ENCODE measurements at places on chromosomes 16 and 17. TPM values are rescaled to one million over a fixed set of nuclear protein-coding genes. Genes with fewer than 3 reads are reported as not detected.

DNA sequence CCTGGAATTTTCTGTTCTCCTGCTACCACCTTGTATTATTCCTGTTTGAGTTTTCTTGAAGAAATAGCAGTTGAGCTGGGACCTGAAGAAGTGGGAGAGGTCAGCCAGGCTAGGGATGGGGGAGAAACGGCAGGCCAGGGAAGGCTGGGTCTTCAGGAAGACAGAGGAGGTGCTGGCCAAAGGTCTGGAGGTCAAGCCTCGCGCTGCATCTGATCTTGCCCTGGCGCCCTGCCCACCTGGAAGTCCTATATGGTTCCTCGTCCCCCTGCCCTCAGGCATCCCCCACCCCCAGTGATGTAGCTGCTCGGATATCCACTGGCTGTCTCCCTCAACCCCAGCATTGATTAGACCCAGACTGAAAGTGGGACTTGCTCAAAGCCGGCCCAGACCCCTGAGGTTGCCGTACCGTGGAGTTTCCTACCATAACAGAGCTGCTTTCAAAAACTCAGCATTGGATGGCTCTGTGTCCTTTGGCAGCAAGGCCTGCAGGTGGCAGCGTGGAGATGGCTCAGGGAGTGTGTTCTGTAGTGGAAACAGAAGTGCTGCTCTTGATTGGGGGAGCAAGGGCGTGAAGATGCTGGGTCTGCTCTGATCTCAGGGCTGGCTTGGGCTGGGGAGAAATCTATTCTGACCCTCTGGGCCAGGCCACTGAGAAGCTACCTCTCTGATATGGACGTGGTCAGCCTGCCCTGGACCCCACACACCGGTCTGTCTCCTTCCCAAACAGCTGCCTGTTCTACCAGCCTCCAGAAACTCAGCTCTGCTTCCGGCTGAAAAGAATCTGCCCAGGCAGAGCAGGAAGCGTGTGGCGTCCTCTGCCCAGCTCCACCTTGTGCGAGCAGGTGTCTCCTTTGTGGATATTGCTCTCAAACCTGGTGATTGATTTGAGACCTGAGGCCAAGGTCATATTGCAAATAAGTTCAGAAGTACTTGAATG lies 107.0 kb upstream of the CACNG5 start:
- no peaks in the 10 kb centered on the region for H3K27me3 ChIP-seq
- peaks cover 20% of the 10 kb centered on the region for H3K4me1 ChIP-seq
- H3K36me3 ChIP-seq: no peaks in the 10 kb centered on the region
- DNase-seq: peak; percentile 41

DNA sequence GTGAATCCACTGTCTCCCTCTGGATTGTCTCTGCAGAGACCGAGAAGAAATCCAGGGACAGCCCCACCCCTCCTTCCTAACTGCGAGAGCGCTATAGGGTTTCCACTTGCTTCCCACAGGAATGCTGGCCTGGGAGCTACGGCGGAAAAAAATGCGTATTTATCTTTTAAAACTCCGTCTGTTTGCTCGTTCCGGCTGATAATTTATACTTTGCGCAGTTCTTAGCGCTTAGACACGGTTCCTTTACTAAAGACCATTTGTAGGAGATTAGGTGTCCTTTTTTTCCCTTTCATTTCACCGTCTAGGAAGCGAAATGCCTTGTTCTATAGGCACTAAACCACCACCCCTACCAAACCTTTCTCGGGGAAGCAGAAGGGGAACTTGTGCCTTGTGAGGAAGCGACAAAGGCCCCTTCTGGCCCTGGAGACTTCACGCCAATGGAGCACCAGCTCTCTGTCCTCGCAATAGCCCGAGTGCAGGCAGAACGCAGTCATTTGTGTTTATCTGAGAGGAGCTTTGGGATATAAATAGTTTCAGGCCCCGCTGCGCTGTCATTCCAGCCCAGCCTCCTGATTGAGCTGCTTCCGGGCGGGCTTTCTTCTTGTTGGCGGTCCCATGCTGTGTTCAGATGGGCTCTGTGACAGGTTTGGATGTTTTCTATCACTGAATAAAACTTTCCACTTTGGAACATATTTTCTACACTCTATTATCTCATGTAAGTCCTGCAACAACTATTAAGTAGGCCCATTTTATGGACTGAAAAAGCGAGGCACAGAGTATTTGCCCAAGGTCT lies 791 bp upstream of the SUPT4H1 start:
- H3K36me3 ChIP-seq: peaks cover 15% of the 10 kb centered on the region
- no peaks in the 10 kb centered on the region for H3K27me3 ChIP-seq
- peaks cover 10% of the 10 kb centered on the region for H3K4me1 ChIP-seq
- H3K27ac ChIP-seq: peak overlapping the region; percentile 97
- no peak for DNase-seq

- no peak overlapping the region for H3K27ac ChIP-seq
- peaks cover 1% of the 10 kb centered on the region for H3K4me1 ChIP-seq
- no peaks in the 10 kb centered on the region for H3K36me3 ChIP-seq
- no peak overlapping the region for H3K4me3 ChIP-seq
These were observed 4.3 kb upstream of the STAT5A start for GRCh38 chr17:42284024-42284369.

GRCh38 chr17:19495828-19496528 lies 37.7 kb upstream of the SLC47A1 start:
- H3K27ac ChIP-seq: no peak overlapping the region
- no peaks in the 10 kb centered on the region for H3K36me3 ChIP-seq
- no peaks in the 10 kb centered on the region for H3K4me1 ChIP-seq
- H3K4me3 ChIP-seq: no peak overlapping the region
- no peak for DNase-seq
- H3K27me3 ChIP-seq: peaks cover 4% of the 10 kb centered on the region

Gene SLC52A1
- not detected for total RNA-seq

Gene CBLN1
- 0.62 TPM for total RNA-seq

- peak within 1 kb of the TSS; percentile 92 for H3K4me3 ChIP-seq
- H3K27me3 ChIP-seq: no peaks in the 10 kb centered on the region
- H3K4me1 ChIP-seq: peaks cover 30% of the 10 kb centered on the region
- DNase-seq: peak; percentile 99
- H3K36me3 ChIP-seq: peaks cover 3% of the 10 kb centered on the region
These were observed at the start of gene GSPT1 for GRCh38 chr16:11915644-11916523. TSS of gene GSPT1 (minus strand) at chr16:11915956. CDS start at chr16:11915720, 236 bp downstream.

GRCh38 chr17:30337393-30337999 lies 3.6 kb upstream of the TMIGD1 start:
- H3K27me3 ChIP-seq: no peaks in the 10 kb centered on the region
- H3K27ac ChIP-seq: no peak overlapping the region
- H3K4me1 ChIP-seq: peaks cover 43% of the 10 kb centered on the region
- no peak overlapping the region for H3K4me3 ChIP-seq
- no peaks in the 10 kb centered on the region for H3K36me3 ChIP-seq
- DNase-seq: no peak

DNA sequence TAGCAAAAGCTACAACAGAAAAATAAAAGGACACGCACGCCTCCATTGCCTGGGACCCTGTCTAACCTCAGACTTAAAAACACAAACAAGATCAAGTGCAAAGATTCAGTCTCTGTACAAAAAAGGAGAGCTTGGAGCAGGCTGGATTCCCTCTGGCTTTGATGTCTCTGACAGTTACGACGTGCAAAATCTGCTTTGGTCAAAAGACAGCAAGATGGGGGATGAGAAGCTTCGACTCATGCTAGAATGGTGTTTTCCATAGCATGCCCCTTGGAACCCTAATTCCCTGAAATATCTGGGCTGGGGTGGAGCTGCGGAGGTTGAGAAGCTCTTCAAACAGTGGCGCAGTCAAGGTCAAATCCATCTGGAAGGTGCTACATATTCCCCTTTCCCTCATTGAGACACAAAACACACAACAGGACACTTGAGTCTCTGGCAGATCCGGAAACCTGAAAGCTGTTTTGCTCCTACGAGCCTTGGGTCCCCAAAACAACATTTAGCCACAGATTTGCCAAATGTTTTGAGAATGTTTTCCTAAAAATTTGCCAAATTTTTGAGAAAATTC lies 9.1 kb downstream of the MYH11 start:
- no peak overlapping the region for H3K27ac ChIP-seq
- DNase-seq: no peak
- no peaks in the 10 kb centered on the region for H3K36me3 ChIP-seq
- peaks cover 26% of the 10 kb centered on the region for H3K27me3 ChIP-seq
- no peak overlapping the region for H3K4me3 ChIP-seq

DNA sequence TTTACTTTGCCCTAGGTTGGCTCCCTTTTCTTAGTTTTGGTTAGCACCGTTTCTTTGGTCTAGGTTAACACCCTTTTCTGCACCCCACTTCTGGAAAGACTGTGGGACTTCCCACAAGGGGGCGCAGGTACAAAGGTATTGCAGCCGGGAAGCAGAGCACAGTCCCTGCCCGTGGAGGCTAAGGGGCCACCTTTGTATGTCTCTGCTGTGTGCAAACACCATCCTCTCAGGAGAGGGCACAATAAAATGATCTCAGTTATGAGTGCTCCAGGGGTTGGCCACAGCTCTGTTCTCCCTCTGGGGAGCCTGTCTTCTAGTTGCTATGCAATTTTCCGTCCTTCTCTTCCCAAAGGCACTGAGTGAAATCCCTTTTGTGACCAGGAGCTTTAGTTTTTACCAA lies 28.4 kb upstream of the TMC5 start:
- no peaks in the 10 kb centered on the region for H3K27me3 ChIP-seq
- H3K36me3 ChIP-seq: no peaks in the 10 kb centered on the region
- no peak overlapping the region for H3K4me3 ChIP-seq
- peaks cover 11% of the 10 kb centered on the region for H3K4me1 ChIP-seq
- peak overlapping the region; percentile 55 for H3K27ac ChIP-seq

DNA sequence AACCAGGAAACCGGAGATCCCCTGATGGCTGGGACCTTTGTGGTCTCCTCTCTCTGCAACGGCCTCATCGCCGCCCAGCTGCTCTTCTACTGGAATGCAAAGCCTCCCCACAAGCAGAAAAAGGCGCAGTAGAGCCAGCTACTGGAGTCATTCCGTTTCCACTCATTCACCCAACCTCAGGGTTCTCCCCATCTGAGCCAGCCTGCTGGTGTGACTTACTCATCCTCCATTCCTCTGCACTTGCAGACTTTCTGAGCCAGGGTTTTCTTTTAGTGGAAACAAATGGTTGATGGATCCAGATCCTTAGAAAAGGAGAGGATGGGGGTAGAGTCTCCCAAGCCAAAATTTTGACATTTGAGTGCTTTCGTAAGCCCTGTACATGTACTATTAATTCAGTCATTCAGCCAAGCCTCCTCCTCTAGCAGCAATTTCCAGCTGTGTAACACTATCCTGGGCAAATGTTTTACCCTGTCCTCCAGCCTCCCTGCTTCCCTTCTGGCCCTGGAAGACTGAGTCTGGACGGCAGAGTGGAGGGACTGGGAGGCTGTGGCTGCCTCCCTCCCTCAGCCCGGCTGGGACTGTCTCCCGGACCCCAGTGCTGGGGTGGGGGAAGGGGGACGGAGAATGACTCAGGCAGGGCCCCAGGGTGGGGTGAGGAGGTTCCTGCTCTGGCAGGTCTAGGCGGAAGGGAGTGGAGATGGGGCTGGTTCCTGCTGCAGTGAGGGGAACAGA lies 2.3 kb downstream of the SOX15 start:
- no peak for DNase-seq
- H3K27ac ChIP-seq: no peak overlapping the region
- H3K36me3 ChIP-seq: peaks cover 23% of the 10 kb centered on the region
- H3K4me1 ChIP-seq: peaks cover 13% of the 10 kb centered on the region
- H3K27me3 ChIP-seq: no peaks in the 10 kb centered on the region

DNA sequence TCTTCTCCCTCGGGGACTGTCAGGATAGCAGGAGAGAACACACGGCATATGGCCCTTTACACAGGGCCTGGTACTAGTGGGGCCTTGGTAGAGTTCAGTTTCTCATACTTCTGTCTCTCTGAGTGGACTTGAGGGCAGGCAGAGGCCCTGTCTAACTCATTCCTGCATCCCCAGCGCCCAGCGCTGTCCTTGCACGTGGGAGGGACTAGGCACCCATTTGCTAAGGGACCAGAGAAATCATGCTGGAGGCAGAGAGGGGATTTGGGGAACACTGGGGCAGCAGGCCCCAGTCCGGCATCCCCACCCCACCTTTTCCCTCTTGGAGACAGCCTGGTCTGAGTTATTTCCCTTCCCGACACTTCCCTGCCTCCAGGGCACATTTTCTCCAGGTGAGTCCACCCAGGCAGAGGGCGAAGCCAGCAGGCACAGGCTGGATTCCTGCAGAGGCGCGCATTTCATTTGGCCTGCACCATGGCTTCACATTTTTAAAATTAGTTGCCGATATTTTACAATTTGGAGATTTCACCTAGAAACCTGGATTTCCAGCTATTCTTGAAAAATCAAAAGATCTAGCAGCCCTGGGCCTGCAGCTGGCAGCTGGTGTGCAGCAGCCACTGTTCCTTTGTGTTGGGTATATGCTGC lies 9.7 kb upstream of the NKD1 start:
- H3K27ac ChIP-seq: peak overlapping the region; percentile 50
- no peaks in the 10 kb centered on the region for H3K36me3 ChIP-seq
- H3K4me1 ChIP-seq: peaks cover 5% of the 10 kb centered on the region
- H3K4me3 ChIP-seq: no peak overlapping the region
- no peak for DNase-seq
